ENCODE measurements at places on chromosomes 6 and 20.
A peak's percentile ranks its signal among the peaks of the same experiment; 100 is the strongest.

GRCh38 chr6:168880271-168880670 lies 373.4 kb downstream of the THBS2 start:
- no peak for DNase-seq

DNA sequence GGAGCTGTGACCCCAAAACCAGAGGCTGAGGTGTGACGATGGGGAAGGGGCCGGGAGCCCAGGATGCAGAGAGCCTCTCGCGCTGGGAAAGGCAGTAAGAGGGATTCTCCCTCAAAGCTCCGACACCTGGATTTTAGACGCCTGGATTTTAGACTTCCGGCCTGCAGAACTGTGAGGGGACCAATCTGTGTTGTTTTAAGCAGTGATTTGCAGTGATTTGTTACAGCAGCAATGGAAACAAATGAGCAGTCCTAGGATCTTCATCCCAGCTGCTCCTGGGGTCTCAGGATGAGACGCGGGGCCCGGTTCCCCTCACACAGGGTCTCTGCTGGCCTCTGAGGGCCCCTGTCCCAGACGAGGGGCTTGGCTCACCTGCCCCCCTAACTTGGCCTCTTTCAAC lies 365.5 kb downstream of the THBS2 start:
- DNase-seq: no peak

- no peak for DNase-seq
Observed at GRCh38 chr20:46900086-46900485, 5.4 kb downstream of the EYA2 start.

- no peak for DNase-seq
Observed at GRCh38 chr6:25898289-25898977, 24.4 kb upstream of the SLC17A3 start.

GRCh38 chr20:46013322-46013828 lies 4.7 kb downstream of the MMP9 start:
- no peak for DNase-seq

GRCh38 chr20:17852323-17852722 lies 116.3 kb downstream of the SNX5 start:
- no peak for DNase-seq

DNA sequence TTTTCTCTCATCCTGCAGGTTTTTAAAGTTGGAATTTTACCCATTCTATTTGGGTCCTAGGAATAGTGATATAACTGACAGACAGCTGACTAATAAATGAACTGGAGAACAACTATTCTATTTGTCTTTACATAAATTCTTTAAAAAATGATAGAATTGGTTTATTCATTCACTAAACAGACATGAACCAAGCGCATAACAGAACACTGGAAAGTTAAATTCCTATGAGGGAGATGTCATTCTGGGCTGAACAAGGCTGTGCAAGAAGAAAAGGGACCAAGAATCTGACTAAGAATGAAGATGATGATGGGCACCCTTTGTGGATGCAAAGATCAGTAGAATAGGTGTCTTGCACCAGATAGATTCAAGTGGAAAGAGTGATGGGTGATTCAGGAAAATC lies 256.3 kb upstream of the SASH1 start:
- no peak for DNase-seq

DNA sequence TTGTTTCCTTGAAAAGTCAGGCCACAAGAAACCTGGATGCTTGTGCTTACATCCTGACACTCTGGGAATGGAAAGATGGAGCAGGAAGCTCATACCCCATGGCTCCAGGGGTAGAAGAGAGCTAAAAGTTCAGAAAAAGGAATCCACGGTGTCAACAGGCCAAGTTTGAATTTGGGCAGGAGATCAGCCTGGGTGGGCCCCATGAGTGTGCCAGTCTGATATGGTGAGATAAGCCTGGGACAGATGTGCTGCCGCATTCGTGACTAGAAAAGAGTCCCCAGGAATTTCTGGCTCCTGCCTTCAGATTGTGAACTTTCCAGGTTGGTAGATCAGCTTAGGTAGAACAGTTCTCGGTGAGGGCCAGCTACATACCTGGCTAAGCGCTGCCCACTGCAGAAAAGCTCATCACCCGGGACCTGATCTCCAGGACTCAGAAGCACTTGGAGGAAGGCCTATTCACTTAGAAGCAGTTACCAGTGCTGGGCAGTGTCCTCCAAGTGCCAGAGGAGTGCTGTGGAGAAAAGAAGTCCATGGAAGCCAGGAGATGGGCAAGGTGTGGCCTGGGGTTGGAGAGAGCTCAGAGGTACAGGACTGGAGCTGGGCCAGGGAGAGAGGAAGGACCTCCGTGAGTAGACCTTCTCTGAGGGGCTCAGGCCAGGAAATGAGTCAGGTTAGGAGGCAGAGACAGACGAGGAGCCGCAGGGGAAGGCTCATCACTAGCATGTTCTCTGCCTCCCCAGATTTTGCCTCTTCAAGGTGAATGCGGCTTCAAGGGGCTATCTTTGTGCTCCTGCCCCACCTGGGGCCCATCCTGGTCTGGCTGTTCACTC lies at the start of gene TSPO2:
Gene TSPO2 (plus strand): TSS at position 242 of the 830 bp plus-strand sequence. CDS start 519 bp downstream, at position 761.
- no peak for DNase-seq

GRCh38 chr20:31515775-31516107 lies 1.5 kb downstream of the HM13 start:
- no peak for DNase-seq

DNA sequence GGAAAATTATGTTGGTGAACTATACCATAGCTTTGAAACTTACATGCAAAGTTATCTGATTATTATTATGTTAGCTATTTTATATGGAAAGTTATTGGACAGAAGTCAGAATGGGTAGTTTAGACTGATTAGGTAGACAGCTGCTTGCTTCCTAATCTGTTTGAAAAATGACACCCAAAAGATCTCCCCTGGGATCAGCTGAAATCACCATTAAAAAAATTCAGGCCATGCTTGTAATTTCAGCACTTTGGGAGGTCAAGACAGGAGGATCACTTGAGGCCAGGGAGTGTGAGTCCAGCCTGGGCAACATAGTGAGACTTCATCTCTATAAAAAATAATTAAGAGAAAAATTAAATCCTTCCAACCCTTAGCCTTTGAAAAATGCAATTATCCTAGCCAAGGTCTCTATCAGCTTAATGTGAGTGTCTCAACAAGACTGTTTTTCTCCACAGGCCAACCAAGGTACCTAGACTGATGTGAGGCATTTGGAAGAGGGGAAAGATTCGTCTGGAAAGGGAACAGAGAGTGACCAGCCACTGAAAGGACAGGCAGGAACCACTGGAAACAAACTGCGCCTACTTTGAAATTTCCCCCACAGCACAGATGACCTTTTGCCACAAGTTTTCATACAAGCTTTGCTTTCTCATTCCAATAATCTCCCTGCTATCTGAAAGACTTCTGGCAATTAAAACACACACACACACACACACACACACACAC lies 232.3 kb downstream of the GMPR start:
- DNase-seq: no peak

- DNase-seq: no peak
Observed at GRCh38 chr20:41352666-41353065, 12.0 kb downstream of the LPIN3 start.

DNA sequence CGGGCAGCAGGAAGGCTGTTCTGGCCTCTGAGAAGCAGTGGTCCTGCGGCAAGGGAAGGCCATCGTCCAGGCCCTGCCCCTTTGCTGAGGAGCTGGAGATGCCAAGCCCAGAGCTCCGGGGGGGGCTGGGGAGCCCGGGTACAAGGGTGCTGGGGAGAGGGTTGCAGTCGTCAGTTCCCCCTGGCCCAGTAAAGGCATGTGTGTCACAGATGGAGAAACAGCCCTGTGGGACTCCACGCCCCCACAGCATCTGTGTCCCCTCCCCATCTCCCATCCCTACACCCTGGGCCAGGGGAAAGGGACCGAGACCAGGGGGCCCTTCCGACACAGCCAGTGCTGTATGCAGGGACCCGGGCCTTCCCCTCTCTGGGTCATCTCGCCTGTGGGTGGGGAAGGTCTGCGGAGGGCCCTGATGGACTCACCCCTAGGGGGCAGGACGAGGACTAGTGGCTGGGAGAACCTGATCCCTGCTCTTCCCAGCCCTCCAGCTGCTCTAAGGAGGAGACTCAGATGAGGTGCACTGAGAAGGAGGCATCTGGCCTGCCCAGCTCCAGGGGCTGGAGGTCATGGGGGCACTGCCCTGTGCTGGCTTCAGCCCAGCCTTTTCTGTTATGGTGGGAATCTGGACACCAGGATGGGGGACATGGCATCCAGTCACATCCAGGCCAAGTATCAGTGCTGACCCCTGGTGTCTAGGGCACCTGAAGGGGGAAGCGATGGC lies 609 bp downstream of the MYL9 start:
- no peak for DNase-seq

DNA sequence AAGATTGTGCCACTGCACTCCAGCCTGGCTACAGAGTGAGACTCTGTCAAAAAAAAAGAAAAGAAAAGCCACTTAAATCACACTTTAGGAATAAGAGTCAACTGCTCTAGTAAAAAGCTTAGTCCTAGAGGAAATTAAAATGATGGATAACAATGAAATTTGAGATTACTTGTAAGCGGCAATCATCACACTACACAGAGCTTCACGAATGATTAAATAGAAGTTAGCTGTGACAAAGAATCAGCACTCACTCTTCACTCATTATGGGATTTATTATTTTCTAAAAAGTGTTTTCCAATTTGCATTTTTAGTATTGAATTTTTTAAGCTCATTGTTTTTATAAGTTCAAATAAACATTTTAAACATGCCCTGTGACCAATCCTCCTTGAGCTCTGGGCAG lies 718.0 kb downstream of the UTRN start:
- DNase-seq: no peak

- no peak for DNase-seq
Observed at GRCh38 chr20:58408603-58409246, 19.7 kb downstream of the VAPB start.

DNA sequence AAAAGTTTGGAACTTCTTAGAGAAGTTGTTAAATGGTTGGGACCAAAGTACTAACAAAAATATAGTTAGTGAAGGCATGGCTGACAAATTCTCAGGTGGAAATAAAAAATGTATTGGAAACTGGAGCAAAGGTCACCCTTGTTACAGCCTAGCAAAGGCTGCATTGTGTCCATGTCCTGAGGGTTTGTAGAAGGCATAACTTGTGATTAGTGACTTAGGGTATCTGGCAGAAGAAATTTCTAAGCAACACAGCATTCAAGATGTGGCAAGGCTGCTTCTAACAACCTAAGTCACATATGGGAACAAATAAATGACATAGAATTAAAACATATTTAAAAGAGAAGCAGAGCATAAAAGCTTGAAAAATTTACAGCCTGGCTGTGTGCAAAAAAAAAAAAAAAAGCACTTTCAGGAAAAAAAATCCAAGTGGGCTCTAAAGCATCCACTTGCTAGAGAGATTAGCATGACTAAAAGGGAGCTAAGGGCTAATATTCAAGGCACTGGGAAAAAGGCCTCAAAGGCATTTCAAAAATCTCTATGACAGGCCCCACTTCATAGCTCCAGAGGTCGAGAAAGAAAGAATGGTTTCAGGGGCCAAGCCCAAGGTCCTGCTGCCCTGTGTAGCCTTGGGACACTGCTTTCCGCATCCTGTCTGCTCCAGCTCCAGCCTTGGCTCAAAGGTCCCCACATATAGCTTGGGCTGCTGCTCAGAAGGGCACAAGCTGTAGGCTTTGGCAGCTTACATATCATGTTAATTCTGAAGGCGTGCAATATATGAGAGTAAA lies 453.2 kb upstream of the PTCHD4 start:
- DNase-seq: no peak

DNA sequence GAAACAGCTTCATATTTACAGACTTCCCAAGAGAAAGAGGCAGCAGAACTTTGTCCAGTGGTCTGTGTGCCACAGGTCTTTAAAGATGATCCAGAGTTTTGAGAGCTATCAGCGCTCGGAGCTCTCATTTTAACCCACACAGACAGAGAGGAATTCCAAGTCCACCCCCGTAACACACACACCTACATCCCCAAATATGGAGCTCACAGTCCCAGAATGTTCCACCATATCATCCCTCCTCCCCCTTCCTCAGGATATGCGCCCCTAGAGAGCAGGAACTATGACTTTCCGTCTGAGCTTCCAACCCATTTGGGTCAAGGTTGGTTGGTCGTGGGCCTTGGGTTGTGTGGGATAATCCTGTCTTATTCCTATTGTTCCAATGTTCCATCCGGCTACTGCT lies at the start of gene DEFB128:
Gene DEFB128 (minus strand): TSS at position 101 of the 400 bp plus-strand sequence. CDS start 88 bp downstream, at position 13.
- no peak for DNase-seq

DNA sequence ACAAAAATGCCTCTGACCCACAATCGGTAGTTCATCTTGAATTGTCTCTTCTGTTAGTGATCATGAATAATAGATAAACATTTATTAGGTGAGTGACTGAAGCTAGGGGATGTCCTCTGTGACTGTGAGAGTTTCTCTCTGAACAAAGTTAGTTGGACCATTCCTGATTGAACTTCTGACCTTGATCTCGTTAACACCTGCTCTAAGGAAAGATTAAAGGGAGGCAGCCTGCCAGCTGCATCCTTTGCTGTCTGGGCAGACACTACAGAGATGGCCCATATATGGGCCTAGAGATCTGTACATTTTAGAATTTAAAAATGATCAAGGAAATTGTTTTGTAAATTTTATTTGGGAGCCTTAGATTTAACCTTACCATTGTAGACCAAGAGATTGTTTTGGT lies 27.3 kb downstream of the MAPK14 start:
- DNase-seq: no peak

DNA sequence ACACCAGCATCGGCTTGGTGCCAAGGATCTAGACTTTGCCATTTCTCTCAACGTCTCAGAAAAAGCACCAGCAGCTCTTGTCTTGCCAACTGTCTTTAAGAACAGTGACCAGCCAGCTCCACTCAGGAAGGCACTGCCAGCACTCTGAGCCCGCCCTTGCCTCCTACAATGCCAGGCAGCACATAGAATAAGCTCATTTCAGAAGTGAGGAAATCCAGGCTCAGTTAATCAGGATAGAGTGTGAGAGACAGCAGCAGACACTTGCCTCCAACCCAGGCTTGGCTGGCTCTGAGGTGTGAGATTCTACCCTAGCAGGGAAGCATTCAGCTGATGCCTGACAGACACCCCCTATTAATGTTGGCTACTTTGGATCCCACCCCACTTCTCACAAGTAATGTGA lies 4.3 kb upstream of the SYNDIG1 start:
- no peak for DNase-seq

- DNase-seq: peak; percentile 39
Observed at GRCh38 chr6:157235600-157236039, 87.7 kb downstream of the TMEM242 start.

GRCh38 chr20:44203161-44203560 lies 7.4 kb downstream of the OSER1 start:
- DNase-seq: no peak

DNA sequence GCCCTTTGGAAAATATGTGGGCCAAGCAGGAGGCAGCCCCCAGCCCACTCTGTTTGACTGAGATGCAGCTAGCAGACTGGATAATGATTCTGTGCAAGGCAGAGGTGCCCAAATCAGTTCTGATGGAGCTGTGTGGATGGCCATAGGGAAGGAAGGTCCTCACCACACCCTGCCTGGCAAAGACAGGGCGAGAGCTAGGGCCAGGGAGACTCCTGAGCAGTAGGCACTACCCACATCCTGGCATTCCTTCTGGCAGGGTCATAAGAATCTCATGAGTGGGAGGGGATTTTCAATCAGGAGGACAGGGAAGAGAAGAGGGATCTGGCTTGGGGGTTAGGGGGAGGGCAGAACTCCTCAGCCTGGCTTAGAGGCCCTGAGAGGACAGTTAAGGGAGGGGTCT lies 18.6 kb upstream of the TREM2 start:
- DNase-seq: no peak

- DNase-seq: no peak
Observed at GRCh38 chr6:36692220-36692619, 5.4 kb upstream of the RAB44 start.

- DNase-seq: no peak
Observed at GRCh38 chr6:57024321-57024720, 22.2 kb upstream of the KIAA1586 start.

- no peak for DNase-seq
Observed at GRCh38 chr6:4295058-4295782, 159.8 kb upstream of the ECI2 start.

- no peak for DNase-seq
Observed at GRCh38 chr6:108580646-108581045, 19.9 kb downstream of the FOXO3 start.
